Activated naive CD8-positive, alpha-beta T cell treated with anti-CD3 and anti-CD28 coated beads, Interleukin-2, amount 50 U/mL, for 24 hours (primary cell): ENCODE measurements at places on chromosomes 2 and 18.

- H3K4me3 ChIP-seq = no peak overlapping the region
- peaks cover 8% of the 10 kb centered on the region for H3K36me3 ChIP-seq
- peaks cover 31% of the 10 kb centered on the region for H3K4me1 ChIP-seq
- no peaks in the 10 kb centered on the region for H3K27me3 ChIP-seq
- no peak for DNase-seq
These were observed 66.2 kb upstream of the FOSL2 start for GRCh38 chr2:28326469-28326805.

GRCh38 chr2:144630459-144631215 is 110.7 kb upstream of the ZEB2 start:
- H3K4me1 ChIP-seq = peaks cover 7% of the 10 kb centered on the region
- no peak for DNase-seq
- no peaks in the 10 kb centered on the region for H3K27me3 ChIP-seq
- no peak overlapping the region for H3K4me3 ChIP-seq
- H3K27ac ChIP-seq = no peak overlapping the region
- H3K36me3 ChIP-seq = no peaks in the 10 kb centered on the region

GRCh38 chr2:147632198-147632597 is 212.6 kb upstream of the ACVR2A start:
- H3K4me3 ChIP-seq = no peak overlapping the region
- peaks cover 18% of the 10 kb centered on the region for H3K4me1 ChIP-seq
- H3K27me3 ChIP-seq = no peaks in the 10 kb centered on the region
- H3K36me3 ChIP-seq = peaks cover 1% of the 10 kb centered on the region
- H3K27ac ChIP-seq = no peak overlapping the region

DNA sequence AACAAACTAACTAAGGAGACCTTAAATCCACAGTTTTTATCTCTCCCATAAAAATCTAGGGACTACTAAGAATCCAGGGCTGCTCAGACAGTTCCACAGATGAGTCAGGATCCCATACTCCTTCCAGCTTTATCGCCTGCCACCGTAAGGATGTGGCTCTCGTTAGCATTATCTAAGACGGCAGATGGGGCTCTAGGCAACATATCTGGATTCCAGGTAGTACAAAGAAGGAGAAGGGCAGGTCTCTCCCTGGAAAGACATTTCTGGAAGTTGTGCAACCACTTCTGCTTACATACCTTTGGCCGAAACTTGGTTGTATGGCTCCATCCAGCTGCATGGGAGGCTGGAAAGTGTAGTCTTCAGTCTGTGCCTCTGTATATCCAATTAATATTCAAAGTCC is 149.4 kb downstream of the SP3 start:
- DNase-seq = no peak
- H3K27ac ChIP-seq = no peak overlapping the region
- no peaks in the 10 kb centered on the region for H3K36me3 ChIP-seq
- H3K4me3 ChIP-seq = no peak overlapping the region
- H3K4me1 ChIP-seq = no peaks in the 10 kb centered on the region
- peaks cover 10% of the 10 kb centered on the region for H3K27me3 ChIP-seq

GRCh38 chr2:195842932-195843331 is 185.9 kb downstream of the SLC39A10 start:
- no peak for DNase-seq
- H3K4me3 ChIP-seq = no peak overlapping the region
- no peaks in the 10 kb centered on the region for H3K36me3 ChIP-seq
- no peaks in the 10 kb centered on the region for H3K27me3 ChIP-seq

- peaks cover under 1% of the 10 kb centered on the region for H3K4me1 ChIP-seq
- peaks cover 8% of the 10 kb centered on the region for H3K27me3 ChIP-seq
- H3K4me3 ChIP-seq = no peak overlapping the region
- H3K36me3 ChIP-seq = no peaks in the 10 kb centered on the region
These were observed 55.3 kb downstream of the VWA3B start for GRCh38 chr2:98142106-98142791.
